ENCODE measurements at places on chromosomes 3 and 15. TPM values are rescaled to one million over a fixed set of nuclear protein-coding genes. Genes with fewer than 3 reads are reported as not detected.
A peak's percentile ranks its signal among the peaks of the same experiment; 100 is the strongest.

The SLC12A1 gene
- total RNA-seq: not detected

The TMEM45A gene
- 3.2 TPM for total RNA-seq

The TCTA gene
- total RNA-seq: 14.9 TPM

The IQCF5 gene
- total RNA-seq: not detected

The EPHA3 gene
- 1.9 TPM for total RNA-seq

The GOLGA8K gene
- 0.74 TPM for total RNA-seq

The PPP1R14D gene
- not detected for total RNA-seq

The ZDHHC23 gene
- 3.4 TPM for total RNA-seq

The MKRN3 gene
- 0.72 TPM for total RNA-seq

DNA sequence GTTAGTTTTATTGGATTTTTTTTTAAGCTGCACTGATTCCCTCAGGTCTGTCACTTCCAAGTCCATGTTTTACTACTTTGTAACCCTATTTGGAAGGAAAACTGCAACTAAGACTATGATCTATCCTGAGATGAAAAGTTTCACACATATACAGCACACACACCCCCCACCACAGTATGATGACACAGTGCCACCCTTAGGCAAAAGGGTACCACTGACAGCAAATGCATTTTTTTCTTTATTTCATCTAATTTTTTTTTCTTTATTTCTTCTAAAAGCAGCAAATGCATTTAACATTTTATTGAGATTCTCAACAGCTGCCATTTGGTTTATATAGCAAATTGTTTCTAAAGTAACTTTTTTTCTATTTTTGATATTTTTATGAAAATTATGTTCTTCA is 21.2 kb downstream of the NGRN start:
- no peak for DNase-seq

DNA sequence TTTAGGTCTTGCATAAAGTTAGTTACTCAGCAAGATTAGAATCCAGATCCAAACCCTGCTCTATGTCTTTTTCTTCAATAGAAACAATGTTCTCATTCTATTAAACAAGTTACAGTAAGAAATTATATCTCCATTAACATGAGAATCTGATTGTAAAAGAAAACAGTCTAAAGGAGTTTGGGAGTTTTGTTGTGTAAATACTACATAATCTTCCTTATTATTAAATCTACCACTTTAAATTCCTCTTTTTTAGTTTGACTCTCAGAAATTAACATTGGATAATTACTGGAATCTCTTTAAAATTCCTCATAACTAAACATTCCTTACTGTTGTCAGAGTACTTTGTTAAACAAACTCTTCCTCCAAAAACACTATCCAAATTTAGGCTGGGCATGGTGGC is 1.7 kb upstream of the GOLIM4 start:
- no peak for DNase-seq

GRCh38 chr3:114879059-114880031 is 267.7 kb downstream of the ZBTB20 start:
- no peak for DNase-seq

DNA sequence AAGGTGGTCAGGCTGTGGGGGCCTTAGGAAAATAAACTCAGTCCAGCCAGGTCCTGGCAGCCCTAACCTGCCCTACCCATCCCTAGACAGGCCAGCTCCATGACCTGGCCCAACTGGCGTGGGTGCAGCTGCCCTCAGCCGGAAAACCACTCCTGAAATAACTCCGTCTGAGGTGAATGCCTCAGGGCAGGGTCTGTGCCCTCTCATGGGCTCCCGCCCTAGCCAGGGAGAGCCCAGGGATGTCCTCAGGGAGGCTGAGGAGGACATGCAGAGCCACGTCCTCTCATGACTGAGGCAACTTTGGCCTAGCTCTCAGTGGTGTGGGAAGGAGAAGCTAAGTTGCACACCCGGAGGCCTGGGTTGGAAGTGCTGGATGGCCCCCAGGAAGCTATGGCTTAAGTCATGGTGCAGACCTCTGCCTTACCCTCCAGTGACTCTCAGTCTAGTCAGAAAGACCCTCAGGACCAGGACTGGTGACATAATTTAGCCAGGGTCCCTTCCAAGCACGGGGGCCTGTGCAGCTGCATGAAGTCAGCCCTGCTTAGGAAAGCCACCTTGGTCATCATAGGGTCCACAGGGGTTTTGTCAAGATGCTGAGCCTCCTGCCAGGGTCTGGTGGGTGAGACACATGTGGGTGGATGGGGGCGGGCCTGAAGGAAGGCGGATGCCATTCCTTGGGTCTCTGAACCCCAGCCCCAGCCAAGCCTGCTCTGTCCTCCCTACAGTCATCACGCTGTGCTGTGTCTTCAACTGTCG is 7.4 kb downstream of the TMIE start:
- DNase-seq: no peak

DNA sequence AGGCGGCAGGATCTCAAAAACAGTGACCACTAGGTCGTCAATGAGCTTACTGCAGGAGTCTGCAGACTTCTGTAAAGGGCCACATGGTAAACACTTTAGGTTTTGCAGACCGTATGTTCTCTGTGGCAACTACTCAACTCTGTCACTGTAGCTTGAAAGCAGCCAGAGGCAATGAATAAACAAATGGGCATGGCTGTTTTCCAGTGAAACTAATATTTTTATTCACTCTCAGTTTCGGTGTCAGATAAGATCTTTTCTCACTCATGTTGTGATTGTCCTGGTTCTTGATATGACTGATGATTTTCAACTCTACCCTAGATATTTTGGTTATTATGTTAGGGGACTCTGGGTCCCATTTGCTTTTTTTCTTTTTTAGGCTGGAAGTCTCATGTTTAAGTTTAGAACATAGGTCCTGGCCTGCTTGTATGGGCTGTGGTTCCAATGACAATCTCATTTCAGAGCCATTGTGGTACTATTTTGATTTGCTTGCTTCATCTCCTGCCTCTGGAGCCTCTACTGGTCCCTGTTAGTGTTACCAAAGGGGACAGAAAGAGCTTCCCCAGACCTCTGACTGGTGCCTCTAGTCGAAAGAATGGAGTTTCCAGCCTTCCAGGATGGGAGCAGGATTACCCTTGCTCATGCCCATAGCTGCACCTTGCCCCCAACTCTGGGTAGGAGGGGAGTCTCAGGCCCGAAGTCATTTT is 222.0 kb downstream of the STT3B start:
- no peak for DNase-seq

- peak; percentile 72 for DNase-seq
Observed at GRCh38 chr3:37028329-37028728, 35.0 kb downstream of the MLH1 start.

GRCh38 chr3:183156266-183156665 is 6.3 kb downstream of the LAMP3 start:
- no peak for DNase-seq

- no peak for DNase-seq
Observed at GRCh38 chr15:68512598-68512997, 66.2 kb upstream of the CORO2B start.

GRCh38 chr15:75455982-75456531 is 4.6 kb upstream of the SIN3A start:
- no peak for DNase-seq

DNA sequence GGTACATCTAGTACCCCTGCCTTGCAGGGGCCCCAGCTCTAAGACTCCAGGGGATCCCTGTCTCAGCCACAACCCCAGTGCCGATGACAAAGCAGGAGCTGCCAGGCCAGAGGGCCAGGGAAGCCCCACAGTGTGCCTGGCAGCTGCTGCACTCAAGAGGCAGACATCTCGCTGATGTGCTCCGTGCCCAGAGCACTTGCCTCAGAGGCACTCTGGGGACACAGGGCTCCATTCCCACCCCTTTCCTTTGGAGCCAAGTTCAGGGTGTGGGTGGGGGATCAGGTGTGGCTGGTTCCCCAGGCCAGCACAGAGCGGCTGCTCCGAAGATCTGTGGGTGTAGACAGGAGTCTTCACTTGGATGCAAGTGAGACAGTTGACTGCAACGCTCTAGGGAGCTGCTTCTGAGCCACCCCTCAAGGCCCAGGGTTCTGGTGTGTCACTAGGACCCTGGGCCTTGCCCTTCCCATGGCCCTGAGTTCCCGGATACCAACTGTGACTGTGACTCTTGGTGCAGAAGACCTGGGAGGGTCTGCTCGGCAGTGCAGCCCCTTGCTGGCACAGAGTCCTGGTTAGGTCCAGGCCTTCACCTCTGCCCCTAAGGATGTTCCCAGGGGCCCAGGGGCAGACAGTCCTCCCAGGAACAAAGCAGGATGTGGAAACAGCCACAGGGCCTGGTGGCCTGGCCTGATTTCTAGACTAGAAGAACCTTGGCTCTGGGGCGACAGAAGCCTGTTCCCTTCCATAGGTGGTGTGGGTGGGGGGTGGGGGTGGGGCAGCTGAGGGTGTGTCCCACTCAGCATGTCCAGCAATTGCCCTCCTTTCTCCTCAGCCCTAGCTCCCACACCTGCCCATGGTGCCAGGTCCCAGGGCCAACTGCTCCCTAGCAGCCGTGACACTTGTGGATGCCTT is 2.5 kb downstream of the NT5DC2 start:
- DNase-seq: peak; percentile 82

- DNase-seq: no peak
Observed at GRCh38 chr15:101426761-101427333, 62.7 kb downstream of the PCSK6 start.

DNA sequence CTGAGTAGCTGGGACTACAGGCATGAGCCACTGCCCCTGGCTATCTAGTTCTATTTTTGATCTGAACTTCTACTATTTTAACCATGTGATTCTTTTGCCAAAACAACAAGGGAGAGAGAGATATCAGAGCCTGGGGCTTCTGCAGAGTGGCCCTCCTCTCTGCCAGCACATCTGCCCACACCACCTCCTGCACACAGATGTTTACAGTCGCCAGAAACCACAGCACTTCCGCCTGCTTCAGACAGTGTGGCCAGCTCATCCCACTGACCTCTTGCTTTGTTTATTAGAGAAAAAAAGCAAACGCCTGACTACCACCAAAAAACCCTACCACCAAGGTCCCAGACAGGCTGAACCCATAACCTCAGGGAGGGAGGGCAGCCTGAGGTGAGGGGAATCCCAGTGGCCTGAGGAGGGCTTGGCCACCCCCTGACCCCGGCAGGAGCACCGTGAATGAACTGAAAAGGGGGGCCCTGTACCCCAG is 85.9 kb upstream of the ABHD2 start:
- peak; percentile 55 for DNase-seq

DNA sequence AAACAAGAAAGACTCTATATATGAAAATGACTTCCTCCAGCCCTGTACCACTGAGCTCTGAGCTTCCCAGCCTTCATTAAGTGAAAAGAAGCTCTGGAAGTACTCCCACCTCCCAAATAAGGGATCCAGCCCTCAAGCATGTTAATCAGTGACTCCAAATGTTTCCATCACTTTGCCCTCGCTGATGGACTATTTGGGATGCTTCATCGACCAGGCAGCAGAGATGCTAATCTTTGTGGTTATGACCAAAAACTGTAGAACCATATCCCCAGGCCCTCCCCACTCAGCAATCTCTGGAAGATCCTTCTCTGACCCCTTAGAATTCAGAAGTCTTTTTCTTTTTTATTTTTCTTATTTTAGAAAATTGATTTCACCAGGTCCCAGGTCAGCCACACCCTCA is 2.3 kb upstream of the CTDSPL start:
- no peak for DNase-seq

- DNase-seq: no peak
Observed at GRCh38 chr15:76239786-76240185, 71.5 kb downstream of the ETFA start.

GRCh38 chr3:78870484-78870883 is 897.3 kb downstream of the ROBO1 start:
- DNase-seq: no peak

DNA sequence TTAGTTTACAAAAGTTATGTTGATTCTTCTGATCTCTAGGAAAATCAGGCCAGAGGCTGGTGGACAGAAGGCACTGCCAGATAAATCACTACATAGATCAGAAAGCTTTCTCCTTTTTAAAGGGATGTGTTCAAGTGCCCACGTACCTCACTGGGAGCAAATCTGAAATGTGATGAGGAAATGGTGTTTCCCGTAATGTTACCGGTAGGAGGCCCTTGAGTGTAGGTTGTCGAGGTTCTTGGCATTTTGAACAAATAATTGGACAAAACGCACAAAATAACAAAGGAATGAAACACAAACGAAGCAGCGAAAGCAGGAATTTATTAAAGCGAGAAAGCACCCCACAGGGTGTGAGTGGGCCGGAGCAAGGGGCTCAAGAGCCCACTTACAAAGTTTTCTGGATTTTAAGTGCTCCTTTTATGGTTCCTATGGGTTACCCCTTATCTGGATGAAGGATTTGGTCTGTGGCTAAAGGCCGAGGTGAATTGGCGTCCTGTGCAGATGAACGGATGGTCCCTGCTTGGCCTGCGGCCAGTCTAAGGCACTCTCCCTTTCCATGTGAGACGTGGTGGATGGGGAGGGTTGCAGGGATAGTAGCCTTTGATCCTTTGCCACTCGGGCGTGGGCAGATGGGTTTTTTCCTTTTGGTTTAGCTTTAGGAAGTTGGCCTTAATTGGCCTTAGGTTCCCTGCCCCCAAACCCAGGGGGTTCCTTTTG is 1.0 kb downstream of the SNX1 start:
- no peak for DNase-seq

DNA sequence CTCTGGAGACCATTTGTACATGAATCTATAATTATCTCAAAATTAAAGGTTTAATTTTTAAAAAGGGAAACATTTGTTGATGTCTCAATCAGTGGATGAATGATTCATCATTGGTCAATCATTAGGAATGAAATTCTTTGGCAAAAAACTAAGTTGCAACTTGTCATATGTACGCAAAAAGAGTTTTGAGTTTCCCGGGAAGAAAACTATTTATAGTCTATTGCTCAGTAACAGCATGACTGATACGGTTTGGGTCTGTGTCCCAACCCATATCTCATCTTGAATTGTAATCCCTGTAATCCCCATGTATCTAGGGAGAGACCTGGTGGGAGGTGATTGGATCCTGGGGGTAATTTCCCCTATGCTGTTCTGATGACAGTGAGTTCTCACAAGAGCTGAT is 765.8 kb upstream of the ROBO1 start:
- DNase-seq: no peak
